ENCODE measurements at places on chromosomes 7 and 10. TPM values are rescaled to one million over a fixed set of nuclear protein-coding genes. Genes with fewer than 3 reads are reported as not detected.

The INPP5A gene
- 32.2 TPM for polyA plus RNA-seq

The CDHR3 gene
- 6.8 TPM for polyA plus RNA-seq

The C10orf62 gene
- 0.90 TPM for polyA plus RNA-seq

GRCh38 chr7:108348913-108349312 lies 107.3 kb downstream of the NRCAM start:
- no peak for DNase-seq

DNA sequence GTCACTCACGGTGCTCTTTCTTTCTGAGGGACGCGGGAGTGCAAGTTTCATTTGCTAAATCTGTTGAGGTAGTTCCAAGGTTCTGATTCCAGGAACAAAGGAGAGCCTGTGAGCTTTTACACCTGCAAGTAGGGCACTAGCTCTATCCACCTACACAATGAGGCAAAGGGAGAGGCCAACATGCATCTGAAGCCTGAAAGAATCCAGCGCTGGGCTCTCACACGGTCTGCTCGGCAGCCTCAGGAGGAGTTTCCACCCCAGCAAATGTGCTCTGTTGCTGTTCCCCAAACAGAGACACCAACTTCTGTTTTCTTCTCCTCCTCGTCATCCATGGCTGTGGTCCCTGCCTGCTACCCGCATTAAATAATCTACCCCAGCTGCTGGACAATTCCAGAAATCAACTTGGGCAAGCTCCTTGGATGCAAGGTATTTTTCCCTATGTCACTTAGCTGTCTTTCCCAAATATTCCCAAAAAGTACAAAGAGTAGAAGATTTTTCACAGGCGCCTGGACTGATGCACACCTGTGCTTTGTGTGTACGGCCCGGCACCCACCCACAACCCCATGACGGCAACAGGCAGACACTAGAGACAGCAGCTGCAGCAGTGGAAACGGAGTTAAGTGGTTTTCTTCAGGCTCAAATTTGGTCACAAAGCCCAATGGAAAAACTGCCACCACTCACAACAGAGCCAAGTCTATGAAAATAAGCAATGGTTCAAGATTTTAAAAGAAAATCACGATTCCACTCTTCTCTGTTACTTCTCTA lies 176.8 kb downstream of the ZMYND11 start:
- no peak for DNase-seq

GRCh38 chr10:101301111-101301731 lies 52.7 kb upstream of the BTRC start:
- DNase-seq: no peak

DNA sequence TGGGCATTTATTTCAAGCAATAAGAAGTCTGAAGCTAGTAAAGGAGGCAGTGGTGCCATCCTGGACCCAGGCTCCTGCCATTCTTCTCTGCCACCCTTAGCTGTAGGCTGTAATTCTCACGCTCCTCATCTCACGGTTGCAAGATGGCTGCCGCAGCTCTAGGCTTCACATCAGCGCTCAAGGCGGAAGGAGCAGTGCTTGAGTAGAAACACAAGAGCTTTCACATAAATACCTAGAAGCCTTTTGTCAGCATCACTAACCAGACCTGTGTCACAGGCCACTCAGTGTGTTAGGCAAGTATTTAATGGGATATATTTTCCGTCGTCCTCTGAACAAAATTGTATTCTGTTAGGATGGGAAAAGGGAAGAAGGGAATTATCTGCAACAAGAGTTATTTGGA lies 118.9 kb upstream of the KLF14 start:
- no peak for DNase-seq

Data from right renal pelvis (tissue), 4 donors.